Stimulated activated CD4-positive, alpha-beta T cell treated with anti-CD3 and anti-CD28 coated beads, TNF-alpha, amount 100 ng/mL, for 4 hours (primary cell): ENCODE measurements at places on chromosomes 16 and 17.
A peak's percentile ranks its signal among the peaks of the same experiment; 100 is the strongest.

GRCh38 chr16:51359141-51359955, 208.3 kb upstream of the SALL1 start:
- DNase-seq, result no peak

DNA sequence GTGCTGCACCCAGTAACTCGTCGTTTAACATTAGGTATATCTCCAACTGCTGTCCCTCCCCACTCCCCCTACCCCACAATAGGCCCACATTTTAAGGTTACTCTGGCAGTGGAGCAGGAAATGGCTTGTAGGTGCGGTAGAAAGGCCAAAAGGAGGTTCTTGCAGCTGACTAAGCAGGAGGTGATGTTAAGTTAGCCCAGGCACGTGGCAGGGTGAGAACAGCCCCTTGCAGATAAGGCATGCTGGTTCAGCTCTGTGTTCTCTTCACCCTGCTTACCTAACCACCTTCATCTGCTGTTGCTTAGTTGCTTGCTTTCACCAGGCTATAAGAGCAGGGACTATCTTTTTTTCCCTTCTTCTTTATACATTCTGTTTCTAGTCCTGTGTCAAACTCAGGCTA, 1082.8 kb upstream of the RBFOX1 start:
- DNase-seq, result no peak

GRCh38 chr17:700504-701094, 14.0 kb downstream of the VPS53 start:
- DNase-seq, result no peak

DNA sequence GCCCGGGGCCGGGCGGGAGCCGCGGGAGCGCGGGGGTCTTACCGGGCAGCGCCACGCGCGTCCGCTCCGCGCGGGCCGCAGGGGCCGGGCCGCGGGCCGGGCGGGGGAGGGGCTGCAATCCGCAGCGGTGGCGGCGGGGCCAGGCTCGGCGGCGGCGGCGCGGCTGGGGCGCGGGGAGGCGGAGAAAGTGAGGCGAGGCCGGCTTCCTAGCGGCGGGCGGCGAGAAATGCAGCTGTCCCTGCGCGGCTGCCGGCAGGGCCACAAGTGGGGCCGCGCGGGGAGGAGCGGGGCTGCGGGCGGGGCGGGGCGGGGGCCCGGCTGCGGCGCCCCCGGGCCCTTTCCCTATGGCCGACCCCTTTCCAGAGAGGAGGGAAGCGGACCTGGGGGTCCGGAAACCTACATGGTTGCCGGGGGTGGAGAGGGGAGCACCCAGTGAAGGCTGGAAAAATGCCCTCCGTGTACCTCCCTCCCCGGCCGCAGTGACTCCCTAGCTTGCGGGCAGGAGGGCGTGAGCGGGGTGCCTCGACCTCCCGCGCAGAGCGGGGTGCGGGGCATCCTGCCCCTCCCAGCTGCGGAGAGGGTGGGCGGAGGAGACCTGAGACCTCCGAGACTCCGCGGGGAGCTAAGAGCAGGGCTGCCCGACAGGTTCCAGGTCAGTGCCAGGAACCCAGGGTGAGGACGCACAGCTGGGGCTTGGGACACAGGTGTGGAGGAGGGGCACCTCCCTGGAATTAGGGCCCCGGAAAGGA, at the start of gene CUEDC1:
CUEDC1 (minus strand) TSS at position 230 of the 749 bp plus-strand sequence. CDS start 69,848 bp downstream, outside the sequence.
- peak; percentile 34 for DNase-seq

DNA sequence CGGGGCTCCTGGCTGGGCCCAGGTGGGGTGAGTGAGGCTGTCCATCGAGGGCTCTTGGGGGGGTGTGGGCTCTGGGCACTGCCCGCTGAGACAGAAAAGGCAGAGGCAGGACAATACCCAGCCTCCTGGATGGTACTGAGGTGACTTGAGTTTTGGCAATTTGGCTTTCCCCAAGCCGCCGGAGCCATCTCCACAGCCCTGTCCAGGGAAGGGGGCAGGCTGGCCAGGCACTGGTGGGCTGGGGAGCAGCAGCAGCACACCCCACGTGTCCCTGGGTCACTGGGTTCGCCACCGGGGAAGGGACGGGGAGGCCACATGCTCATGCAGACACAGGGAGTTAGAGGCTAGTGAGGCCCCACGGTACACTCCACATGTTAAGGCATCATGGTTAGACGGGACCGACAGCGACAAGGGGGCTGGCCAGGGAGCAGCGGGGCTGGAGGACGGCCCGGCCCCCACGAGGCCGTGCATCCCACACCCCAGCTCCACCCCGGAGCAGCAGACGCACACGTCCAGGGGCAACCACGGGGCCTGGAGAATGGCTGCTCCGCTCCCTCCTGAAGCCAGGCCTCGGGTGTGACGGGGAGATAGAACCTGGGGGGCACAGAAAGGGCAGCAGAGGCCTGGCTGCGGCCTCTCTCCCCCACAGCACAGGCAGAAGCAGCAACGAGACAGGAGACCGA, 3.0 kb downstream of the ARHGDIA start:
- no peak for DNase-seq
